ENCODE measurements at places on chromosomes 1 and 21.

DNA sequence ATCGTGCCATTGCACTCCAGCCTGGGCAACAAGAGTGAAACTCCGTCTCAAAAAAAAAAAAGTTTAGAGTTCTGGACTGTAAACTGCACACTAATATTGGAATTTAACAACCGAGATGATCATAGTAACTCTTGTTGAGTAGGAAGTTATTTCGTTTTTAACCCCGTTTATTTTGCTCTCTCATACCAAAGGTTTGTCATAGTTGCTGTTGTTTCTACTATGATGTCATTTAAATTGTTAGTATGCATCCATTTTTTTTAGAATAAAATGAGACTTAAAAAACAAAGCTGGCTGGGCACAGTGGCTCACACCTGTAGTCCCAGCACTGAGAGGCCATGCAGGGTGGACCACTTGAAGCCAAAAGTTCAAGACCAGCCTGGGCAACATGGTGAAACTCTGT, 49.3 kb downstream of the DOP1B start:
- ATAC-seq, result no peak

- no peak for ATAC-seq
Measured at GRCh38 chr1:16924216-16924918, 2.6 kb downstream of the CROCC start.

GRCh38 chr1:163471779-163472650, 150.3 kb downstream of the NUF2 start:
- no peak for ATAC-seq

DNA sequence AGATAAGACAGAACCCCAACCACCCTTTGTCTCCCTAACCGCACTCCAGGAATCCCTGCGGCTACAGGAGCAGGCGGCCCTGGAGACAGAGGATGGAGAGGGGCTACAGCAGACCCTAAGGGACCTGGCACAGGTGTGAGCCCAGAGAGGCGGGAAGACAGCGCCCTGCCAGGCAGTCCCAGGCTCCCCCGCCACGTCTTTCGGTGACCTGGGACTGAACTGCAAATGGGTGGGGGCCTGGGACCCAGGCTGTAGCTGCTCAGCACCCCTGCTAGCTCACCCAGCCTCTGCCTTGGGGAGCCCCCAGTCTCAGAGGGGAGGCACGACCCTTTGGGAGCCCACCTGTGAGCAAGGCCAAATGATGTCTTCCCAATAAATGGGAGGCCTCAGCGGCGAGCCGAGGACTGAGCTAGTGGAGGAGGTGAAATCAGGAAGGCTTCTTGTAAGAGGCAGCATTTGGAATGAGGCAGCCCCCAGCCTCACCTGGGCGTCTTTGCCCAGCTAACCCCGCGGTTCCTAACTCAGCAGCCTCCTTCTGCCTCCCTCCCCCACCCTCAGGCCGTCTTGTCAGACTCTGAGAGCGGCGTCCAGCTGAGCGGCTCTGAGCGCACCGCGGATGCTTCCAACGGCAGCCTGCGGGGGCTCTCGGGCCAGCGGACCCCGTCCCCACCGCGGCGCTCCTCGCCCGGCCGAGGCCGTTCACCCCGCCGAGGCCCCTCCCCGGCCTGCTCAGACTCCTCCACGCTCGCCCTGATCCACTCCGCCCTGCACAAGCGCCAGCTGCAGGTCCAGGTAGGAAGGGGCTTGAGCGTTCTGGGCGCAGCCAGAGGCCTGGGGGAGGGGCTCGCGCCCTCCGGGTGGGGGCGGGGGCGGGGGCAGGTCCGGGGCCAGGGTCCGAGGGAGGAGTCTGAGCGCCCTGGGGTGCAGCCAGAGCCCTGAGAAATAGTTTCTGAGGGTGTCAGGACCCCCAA, 16.9 kb downstream of the CROCC start:
- no peak for ATAC-seq

DNA sequence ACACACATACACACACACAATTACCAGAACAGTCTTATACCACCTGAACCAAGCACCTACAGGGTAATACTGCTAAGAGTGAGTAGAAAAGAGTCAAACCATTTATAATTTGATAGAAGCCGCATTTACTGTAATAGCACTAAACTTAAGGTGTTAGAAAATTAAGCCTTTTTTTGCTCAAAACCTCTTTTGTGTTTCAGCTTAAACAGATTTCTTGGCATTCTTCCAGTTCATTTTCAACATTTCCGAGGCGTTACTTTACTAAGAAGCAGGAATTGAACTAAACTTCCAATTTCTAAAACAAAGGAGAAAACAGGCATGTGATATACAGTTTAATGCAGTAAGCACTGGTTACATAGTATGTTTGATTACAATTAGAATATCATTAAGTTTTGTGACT, 387.2 kb downstream of the NCAM2 start:
- ATAC-seq, result no peak

DNA sequence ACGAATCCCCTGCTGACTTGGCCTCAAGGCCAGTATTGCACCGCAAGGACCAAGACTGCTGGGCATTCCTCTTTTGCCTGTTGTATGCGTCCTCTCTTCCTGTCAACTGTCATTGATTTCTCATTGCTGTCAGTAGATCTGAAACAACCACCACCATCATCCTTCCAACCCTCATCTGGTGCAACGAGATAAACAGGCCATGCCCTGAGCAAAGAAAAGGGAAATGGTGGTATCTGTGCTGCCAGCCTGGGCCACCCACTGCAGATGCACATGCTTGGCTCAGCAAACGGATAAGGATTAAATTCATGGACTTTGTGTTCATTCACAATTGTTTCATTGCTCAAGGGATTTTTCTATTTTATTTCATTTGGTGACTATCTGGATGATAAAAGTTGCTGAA, 13.6 kb downstream of the OXCT2 start:
- ATAC-seq, result no peak

- ATAC-seq, result no peak
Measured at GRCh38 chr1:97105531-97105930, 383.9 kb downstream of the PTBP2 start.

DNA sequence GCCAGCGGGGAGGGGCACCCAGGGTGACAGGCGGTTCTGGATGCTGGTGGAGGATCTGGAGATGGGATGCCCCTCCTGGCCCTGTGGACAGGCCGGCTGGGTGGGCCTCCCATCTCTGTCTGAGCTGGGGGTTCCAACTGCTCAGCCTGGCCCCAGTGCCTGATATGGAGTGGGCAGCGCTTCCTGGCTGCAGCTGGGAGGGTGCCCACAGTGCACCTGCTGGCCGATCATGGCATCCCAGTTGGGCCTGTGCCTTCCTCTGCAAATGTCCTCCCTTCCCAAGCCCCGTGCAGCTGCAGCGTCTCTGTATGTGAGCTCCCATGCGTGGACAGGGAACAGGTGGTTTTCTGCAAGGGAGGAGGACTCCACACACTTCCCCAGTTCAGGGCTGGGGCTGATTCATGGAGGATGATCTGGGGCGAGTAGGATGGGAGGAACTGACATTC, 2.1 kb downstream of the PFKL start:
- ATAC-seq, result no peak

- no peak for ATAC-seq
Measured at GRCh38 chr1:63984257-63984929, 210.6 kb downstream of the ROR1 start.

GRCh38 chr1:190205713-190206112, 272.0 kb downstream of the BRINP3 start:
- no peak for ATAC-seq

DNA sequence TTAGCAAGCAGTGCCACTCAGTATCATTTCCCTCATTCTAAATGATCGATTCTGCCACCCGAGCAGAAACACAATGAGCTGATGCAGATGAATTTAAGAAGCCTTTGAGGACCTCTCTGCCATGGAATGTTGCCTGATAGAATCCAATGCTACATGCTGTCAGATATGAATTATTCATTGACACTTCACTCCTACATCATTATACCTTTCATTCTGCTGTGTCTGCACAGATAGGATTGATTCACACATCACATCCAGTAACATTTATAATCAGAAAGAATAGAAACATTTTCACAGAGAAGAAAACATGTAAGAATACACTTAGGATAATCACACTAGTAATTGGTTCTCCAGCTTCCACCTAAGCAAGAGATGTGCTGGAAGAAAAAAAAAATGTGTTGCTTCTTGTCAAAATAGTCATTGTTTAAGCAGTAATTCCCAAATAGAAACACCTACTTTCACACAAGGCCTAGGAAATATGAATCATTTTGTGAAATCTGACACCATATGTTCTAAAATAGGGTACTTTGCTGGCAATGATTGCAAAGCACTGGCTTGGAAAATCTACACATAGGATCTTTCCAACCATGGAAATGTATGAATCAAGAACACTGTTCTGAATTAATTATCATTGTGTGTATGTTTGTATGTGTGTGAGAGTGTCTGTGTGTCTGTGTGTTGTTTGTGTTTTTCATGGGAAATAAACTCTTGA, 110.1 kb downstream of the GRIK1 start:
- no peak for ATAC-seq

GRCh38 chr1:109989506-109990301, 5.1 kb downstream of the AHCYL1 start:
- no peak for ATAC-seq

GRCh38 chr1:108847494-108847893, 9.4 kb downstream of the AKNAD1 start:
- ATAC-seq, result no peak

DNA sequence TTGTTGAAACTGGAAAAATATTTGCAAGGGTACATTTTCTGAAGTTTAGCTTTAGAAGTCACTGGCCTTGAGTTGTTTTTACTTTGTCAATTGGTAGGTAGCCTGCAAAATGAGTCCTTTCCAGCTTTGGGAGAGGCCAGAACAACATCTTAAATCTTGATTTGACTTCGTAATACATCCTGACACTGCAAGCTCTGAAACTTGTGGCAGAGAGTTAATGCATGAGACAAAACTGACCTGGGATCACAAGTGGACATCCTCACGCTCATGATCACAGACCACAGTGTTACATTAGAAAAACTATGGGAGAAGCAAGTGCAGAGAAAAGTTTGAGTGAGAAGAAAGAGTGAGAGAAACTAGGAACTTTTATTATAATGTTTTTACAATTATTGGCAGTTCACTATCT, 550.9 kb downstream of the USP25 start:
- ATAC-seq, result no peak

DNA sequence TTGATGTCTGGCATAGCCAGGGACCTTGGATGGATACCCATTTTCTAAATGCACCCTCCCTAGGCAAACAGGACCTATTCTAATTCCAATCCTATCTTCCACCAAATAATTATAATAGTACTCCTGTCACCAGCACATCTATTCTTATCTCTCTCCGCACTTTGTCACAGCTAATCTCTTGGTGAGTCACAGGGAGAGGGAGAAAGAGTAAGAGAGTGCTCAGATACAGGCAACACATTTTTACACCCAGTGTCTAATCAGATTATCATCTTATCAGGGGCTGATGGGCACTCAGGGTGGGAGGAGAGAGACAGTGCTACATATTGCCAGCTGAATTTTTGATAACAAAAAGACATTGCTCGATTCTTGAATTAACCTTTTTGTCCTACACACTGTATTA, 275.0 kb upstream of the BEND5 start:
- no peak for ATAC-seq

GRCh38 chr1:90400131-90400530, 317.0 kb downstream of the BARHL2 start:
- ATAC-seq, result no peak

DNA sequence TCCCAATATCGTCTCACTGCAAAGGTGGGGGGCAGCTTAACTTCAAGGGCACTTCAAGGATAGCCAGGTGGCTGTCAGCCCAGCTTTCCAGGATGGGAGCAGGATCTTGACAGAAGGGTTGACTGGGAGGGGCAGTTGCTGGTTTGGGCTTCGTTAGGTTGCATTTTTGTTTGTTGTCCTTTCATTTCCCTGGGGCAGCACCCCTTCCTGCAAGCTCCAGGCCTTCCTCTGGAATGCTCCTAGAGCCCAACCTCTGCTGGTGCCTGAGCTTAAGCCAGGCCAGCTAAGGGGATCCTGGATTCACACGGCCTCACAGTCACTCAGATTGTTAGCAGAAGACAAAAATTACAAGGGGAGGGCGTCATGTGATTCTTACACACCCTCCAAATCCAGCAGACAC, 4.1 kb upstream of the OLIG2 start:
- no peak for ATAC-seq

GRCh38 chr1:53410100-53410541, 49.1 kb upstream of the DMRTB1 start:
- ATAC-seq, result peak; percentile 68

- ATAC-seq, result no peak
Measured at GRCh38 chr1:163038928-163039706, 30.0 kb upstream of the RGS4 start.

DNA sequence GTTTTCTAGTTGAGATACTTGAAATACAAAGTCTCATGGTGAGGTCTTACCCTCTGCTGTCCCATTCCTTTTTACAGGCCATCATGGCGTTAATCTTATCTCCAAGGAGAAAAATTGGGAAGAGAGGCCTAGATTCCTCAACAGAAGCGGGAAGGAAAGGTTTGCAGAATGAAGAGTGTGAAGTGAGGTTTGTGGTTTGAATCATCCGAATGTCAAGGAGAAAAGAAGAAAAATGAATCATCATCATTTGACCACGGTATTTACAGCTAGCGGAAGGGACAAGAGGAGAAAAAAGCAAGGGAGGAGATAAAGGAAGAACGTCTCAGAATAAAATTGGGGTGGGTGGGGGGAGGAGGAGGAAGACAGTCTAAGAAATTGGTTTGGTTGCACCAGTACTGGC, 935 bp upstream of the COG2 start:
- ATAC-seq, result no peak

- ATAC-seq, result no peak
Measured at GRCh38 chr1:225441314-225442122, 13.7 kb upstream of the LBR start.

Measured in stimulated activated memory B cell treated with anti-CD40 and anti-IgM and Interleukin-4, amounts not matched to agents 10 μg/mL and 1 μg/mL and 100 μg/mL, for 72 hours (primary cell).